ENCODE measurements at places on chromosomes 7 and 10.

DNA sequence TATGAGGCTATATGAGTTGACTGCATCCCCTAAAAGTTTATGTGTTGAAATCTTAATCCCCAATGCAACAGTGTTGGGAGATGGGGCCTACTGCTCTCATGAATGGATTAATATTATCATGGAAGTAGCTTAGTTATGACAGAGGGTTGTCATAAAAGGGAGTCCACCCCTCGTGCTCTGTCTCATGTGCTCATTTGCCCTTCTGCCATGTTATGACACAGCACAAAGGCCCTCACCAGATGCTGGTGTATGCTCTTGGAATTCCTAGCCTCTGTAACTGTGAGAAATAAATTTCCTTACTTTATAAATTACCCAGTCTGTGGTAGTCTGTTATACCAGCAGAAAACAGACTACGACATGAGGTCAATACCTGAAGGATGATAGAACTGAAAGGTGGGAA is 17.6 kb upstream of the PANK1 start:
- DNase-seq, result no peak

DNA sequence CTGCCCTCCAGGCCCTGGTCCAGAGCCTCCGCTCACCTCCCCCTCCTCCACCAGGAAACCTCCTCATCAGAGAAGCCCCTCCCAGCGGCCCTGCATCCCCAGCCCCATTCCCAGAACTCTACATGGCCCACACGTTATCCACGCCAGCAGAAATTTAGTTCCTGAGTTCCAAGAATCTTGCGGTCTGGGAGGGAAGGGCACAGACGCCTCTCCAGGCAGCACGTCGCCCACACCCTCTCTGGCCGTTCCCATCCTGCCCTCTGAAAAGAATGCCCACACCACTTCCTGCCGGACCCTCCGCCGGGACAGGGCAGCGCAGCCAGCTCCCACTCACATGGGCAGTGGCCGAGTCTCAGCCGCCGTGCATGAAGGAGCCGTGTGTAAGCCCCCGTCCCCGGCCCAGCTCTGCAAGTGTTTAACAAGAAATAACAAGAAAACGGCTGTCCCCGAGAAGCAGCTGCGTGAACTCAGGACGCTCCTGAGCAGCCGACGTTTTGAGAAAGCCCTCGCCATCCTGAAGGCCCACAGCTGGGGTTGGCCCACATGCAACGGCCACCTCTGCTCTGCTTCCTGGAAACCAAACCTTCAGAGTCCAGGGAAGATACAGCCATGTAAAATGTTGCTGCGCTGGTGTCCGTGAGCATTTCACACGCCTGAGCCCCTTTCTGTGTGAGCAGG is 17.4 kb downstream of the ADGRA1 start:
- no peak for DNase-seq

- DNase-seq, result no peak
Observed at GRCh38 chr10:76299501-76299900, 868.1 kb downstream of the LRMDA start.

DNA sequence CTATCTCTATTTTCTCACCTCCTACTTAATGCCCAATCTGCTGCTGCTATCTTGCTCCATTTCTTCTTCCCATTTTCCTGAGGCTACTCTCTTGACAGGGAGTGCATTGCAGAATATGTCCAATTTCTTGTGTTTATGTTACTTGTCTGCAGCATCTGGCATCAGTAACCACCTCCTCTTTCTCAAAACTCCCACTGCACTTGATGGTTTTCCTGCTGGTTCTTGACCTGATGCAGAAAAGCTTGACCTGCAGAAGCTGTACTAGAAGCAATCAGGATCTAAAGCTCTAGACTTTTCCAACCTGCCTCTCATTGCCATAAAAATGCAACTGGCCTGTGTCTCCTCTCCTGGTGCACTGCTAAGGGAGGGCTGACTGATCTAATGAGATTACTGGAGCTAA is 287.8 kb downstream of the ZEB1 start:
- DNase-seq, result no peak

GRCh38 chr7:131604841-131605279 is 48.4 kb upstream of the PODXL start:
- DNase-seq, result no peak

- DNase-seq, result no peak
Observed at GRCh38 chr7:49852619-49853462, 79.4 kb downstream of the VWC2 start.

GRCh38 chr7:144009361-144009760 is 9.2 kb downstream of the OR6B1 start:
- DNase-seq, result no peak

DNA sequence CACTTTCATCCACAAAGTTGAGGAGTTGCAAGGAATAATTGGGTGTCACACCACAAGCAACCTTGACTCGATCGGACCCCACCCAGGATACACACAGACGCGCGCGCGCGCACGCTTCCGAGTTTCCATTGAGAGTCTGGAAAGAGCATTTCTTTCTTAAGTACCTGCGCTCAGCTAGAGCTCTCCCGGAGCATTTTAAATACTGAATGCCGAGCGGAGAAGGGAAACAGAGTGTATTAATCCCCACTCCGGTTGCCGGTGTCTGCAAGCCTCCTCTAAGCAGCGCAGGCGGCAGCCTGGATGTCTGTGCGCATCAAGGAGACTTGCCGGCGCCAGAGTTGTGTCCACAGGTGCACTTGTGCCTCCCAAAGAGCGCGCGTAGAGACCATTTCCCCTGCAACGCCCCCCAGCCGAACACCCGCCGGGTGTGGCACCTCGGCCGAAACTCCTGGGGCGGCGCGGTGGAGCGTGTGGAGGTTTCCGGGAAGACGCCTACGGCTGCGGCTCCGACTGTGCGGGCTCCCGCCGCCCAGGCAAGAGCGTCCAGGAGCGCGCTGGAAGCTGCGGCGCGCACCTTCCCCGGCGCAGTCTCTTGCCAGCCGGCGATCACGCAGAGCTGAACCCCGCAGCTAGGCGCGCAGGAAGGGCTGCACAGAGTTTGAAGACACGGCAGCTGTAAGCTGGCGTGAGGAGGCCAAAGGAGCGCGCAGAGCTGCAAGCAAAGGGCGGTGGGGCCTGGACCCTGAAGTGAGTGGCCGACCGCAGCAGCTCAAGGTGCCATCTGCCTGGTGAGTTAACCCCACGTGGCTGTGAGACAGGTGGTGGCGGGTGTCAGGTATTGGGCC is 1.1 kb upstream of the FEZF1 start:
- DNase-seq, result no peak

GRCh38 chr10:112565434-112566053 is 118.5 kb downstream of the VTI1A start:
- DNase-seq, result no peak

DNA sequence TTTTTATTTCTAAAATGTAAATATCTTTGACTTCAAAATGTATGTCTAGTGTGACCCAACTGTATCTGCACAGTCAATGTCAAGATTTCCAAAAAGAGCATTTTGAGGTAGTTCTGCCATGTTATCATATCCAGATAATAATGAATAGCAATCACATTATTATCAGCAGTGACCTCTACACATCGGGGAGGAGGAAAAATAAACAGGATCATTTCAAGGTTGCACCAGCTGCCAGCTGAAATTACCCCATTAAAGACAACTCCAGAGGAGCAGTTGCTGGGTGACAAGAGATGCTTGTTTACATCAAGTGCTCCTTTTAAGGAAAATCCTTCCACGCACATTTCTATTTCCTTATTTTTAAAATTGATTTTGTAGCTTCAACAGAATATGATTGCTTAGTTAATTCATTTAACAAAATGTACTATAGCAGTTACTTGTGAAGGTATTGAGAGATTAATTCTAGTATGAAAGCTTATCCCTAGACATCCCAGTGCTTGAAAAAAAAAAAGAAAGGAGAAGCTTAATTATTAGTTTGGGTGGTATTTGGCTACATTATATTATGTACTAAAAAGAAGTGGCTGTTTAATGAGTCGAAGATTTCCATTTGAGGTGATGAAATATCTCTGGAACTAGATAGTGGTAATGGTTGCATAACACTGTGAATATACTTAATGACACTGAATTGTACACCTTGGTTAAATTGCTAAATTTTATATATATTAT is 19.3 kb upstream of the SLC35G1 start:
- no peak for DNase-seq

DNA sequence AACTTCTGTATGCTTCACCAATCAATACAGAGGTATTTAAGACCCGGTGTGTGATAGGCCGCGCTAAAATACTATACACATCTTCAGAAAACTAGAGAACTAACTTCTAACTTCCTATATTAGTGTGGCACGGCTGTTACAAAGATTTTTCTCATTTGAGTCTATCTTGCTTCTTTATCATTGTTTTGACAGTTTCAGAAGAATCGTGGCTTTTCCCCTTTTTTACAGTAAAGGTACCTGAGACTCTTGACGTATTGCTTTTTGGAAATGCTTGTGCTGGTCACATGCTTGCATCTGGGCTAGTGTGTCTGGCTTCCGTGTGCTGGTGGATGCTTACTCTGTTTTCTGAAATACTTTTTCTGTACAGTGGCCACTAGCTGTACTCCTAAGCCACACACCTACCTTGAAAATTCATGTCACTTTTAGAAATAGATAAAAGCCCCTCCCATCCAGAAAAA is 12.7 kb downstream of the IKZF1 start:
- no peak for DNase-seq

DNA sequence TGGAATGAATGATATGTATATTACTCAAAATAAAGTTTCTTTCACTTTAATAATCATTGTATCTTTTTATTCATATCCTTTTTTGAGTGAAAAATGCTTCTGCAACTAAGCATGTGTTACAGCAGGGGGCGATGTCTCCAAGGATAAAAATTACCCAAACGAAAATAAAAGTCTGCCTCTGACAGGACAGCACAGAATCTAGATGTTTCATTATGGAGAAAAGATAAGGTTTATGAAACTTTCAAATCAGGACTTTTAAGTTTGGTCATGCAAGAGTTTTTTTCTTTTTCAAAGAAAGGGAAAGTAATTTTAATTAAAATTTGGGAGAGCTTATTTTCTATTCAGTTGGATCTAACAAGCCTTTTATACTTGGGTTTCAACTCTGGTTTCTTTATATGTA is 48.4 kb downstream of the TES start:
- no peak for DNase-seq

GRCh38 chr10:73366381-73367298 is 8.0 kb upstream of the CFAP70 start:
- DNase-seq, result no peak

DNA sequence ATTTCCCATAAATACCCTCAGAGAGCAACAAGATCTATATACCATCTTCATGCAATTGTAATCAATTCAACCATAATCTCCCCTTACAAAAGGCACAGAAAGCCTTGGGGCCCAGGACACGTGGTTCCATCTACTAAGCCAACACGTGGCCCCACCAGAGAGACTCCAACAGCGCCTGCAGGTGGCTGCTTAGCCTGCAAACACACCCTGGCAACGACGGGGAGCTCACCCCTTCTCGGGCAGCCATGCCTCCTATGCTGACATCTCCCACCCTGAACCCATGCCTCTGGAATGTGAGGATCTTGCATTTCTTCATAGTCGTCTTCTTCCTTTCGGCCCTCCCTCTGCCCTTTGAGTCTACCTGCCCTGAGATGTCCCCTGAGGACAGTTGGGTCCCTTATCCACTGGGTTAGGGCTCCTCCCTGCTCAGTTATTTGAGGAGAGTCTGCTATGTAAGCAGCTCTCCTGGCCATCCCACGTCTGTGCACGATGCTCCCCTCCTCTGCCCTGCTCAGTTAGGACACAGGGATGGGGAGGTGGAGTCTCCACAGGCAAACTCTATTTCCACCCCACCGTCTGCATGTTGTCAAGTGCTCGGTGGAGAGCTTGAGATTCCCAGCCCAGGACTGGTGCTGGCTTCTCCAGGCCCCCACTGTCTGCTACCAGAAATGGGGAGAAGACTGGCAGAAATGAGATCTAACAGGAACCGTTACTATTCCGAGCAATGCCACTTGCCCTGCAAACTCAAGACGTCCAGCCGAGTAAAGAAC is 36.5 kb downstream of the EBF3 start:
- DNase-seq, result no peak

- no peak for DNase-seq
Observed at GRCh38 chr10:113225903-113226302, 275.9 kb downstream of the TCF7L2 start.

DNA sequence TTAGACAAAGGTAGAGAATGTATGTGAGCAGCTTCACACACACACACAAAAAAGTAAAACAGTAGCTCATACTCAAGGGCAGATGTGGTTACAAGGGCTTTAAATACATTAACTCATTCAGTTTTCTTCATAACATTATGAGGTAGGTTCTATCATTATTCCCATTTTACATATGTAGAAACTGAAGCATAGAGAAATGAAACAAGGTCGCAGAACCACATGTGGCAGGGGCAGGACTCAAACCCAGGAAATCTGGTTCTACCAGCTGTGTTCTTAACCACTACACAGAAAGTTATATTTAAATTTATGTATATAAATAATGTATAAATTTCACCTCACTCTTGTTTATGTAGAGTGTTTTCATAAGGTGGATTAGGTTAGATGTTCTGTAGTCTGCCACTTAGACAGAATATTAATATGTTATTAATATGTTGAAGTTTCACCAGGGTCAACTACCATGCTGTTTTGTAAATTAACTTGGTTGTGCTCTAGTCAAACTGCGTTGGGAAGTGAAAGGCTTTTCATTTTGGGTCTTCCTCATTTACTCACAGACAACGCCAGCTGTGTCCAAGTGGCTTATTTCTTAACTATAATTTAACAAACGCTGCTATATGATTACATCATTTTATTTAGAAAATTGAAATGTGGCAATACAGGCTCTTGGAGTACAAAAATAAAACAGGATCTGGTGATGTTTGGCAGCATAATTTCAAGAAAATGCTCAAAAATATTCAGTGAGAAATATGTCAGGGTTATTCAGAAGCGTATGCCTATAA is 138.4 kb downstream of the MDFIC start:
- DNase-seq, result no peak

GRCh38 chr10:67976292-67977245 is 92.1 kb downstream of the SIRT1 start:
- DNase-seq, result no peak

- DNase-seq, result no peak
Observed at GRCh38 chr10:70508912-70509756, 30.6 kb downstream of the PALD1 start.

DNA sequence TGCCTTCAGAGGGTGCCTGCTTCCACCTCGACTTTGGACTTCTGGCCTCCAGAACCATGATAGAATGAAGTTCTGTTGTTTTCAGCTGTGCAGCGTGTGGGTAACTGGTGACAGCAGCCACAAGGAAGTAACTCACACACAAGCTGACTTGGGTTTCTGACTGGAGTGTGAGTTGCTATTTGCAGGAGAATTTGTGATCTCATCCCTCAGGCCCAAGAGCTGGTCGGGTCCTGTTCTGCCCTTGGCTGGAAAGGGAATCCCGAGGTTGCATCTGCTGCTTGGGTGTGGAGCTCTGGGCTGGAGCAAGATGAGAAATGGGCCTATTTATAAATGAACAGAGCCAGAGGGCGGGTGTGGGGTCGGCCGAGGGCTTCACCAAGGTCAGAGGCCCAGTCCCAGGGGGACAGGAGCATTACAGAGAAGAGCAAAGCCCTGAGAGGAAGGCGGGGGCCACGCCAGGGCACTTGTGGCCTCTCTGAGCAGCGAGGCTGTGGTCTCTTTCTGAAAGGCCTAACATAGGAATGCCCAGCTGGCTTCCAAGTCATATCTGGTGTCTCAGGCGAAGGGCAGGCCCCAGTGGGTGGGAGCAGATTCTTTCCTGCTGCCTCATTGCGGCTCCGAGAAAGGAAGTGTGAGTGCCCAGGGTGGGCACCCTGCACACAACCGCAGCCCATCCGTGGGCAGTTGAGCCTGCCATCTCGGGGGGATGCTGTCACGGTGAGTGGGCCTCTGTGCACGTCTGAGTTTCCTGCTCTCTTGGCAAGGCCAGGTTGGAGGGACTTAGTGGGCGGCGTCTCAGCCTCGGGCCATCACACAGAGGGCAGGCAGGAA is 26.5 kb upstream of the C10orf71 start:
- no peak for DNase-seq

Measured in stimulated activated CD4-positive, alpha-beta T cell treated with anti-CD3 and anti-CD28 coated beads, TNF-alpha, amount 100 ng/mL, for 4 hours (primary cell).